Effector memory CD4-positive, alpha-beta T cell (primary cell): ENCODE measurements at places on chromosomes 16 and 17.

DNA sequence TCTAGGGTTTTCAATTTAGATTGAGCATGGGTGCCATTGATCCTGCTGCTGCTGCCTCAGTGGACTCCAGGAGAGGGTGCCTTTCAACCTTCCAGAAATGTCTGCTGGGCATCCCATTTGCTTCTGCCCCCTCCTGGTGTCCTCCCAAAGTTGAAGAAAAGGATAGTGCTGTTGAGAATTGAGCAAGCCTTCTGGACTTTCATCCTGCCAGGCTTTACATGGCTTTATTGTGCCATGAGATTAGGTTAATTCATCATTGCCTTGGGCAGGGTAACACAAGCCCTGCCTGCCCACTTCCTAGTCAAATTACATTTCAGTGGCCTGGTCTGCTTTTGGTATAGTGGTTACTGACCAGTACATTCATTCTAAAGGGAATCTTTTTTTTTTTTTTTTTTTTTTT, 17.9 kb upstream of the TANGO6 start:
- no peak for DNase-seq
- H3K27me3 ChIP-seq: no peaks in the 10 kb centered on the region

GRCh38 chr17:75094871-75095399, 7.2 kb downstream of the SLC16A5 start:
- DNase-seq: no peak
- no peaks in the 10 kb centered on the region for H3K4me1 ChIP-seq
- no peaks in the 10 kb centered on the region for H3K36me3 ChIP-seq

GRCh38 chr17:2395258-2396181, 5.3 kb downstream of the MNT start:
- DNase-seq: no peak
- H3K4me1 ChIP-seq: peaks cover 62% of the 10 kb centered on the region
- H3K27me3 ChIP-seq: no peaks in the 10 kb centered on the region
- H3K4me3 ChIP-seq: no peak overlapping the region
- peaks cover 3% of the 10 kb centered on the region for H3K36me3 ChIP-seq
- peak overlapping the region; percentile 49 for H3K27ac ChIP-seq

- no peak overlapping the region for H3K27ac ChIP-seq
- no peaks in the 10 kb centered on the region for H3K4me1 ChIP-seq
- DNase-seq: peak; percentile 37
- H3K4me3 ChIP-seq: no peak overlapping the region
- H3K36me3 ChIP-seq: no peaks in the 10 kb centered on the region
Observed at GRCh38 chr17:35890774-35891155, 10.6 kb upstream of the CCL5 start.

DNA sequence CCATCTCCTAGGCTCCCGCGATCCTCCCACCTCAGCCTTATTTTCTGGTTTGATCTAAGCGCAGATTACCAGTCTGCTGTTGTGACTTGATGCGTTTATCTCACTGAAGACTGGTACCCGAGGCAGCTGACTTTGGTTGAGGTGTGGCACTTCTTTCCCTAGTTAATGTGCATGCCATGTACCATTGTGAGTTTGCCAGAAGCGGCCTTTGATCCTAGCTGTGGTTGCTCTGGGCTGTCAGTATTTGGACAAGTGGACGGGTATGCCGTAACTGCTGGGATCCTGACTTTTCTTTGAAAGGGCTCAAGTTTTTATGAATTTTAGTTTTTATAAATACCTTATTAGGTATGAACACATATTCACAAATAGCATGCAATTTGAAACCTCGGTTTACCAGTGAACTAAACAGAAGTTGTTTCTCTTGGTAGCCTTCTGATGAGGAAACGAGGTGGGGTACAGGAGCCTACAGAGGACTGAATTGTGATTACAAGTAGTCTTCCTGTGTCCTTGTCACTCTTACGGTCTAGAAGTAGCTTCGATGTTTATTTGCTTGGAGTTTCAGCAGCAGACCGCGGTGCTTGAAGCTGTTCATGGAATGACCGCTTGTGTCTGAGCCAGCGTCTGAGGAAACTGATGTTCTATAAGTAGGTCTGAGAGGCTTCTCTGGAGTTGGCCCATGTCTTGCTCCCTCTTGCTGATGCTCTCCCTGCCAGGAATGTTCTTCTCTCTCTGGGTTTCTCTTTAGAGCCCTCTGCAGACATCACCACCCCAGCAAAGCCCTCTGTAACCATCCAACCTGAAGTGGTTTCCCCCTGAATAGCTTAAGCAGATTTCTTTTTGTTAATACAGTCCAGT, 40.0 kb downstream of the SEC14L1 start:
- peaks cover 20% of the 10 kb centered on the region for H3K4me1 ChIP-seq
- H3K4me3 ChIP-seq: no peak overlapping the region
- H3K36me3 ChIP-seq: no peaks in the 10 kb centered on the region
- no peak overlapping the region for H3K27ac ChIP-seq

DNA sequence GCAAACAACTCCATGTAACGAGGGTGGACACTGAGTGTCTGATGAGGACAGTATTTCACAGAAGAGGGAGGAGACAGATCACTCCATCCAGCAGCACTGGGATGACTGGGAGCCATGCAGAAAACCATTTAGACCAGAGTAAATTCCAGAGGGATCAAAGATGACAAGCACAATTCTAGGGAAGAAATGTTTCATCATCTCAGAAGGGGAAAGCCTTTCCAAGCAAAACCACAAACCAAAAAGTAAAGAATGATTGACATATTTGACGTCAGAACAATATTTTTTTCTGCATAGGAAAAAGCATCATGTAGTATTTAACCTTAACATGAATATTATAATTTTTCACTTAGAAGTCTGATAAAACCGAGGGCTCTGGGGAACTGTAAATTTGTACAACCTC, 4.8 kb downstream of the DNASE1 start:
- H3K27me3 ChIP-seq: no peaks in the 10 kb centered on the region
- H3K4me1 ChIP-seq: no peaks in the 10 kb centered on the region
- no peak for DNase-seq

DNA sequence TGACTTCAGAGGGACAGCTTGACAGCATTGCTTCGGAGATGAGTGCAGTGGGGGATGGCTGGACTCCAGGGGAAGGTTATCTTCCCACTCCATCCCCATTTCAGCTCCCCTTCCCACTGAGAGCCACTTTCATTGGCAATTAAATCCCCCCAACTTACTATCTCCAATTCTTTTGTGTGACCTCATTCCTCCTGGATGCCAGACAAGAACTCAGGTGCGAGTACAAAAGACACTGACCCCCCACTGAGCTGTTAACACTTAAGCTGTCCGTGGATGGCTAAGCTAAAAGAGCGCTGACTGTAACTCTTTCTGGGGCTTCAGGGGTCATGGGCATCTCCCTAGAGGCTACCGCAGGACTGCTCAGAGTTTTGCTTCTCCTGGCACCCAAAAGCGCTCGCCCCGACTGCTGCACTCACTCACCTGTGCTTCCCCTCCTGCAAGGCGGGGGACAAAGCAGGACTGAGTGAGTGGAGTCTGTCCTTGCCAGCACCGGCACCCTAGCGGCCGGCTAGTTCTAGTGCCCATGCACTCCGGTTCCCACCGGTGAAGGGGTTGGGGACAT, 44.8 kb upstream of the FBXO47 start:
- no peaks in the 10 kb centered on the region for H3K27me3 ChIP-seq
- no peaks in the 10 kb centered on the region for H3K36me3 ChIP-seq
- no peak overlapping the region for H3K4me3 ChIP-seq
- H3K27ac ChIP-seq: no peak overlapping the region
- H3K4me1 ChIP-seq: no peaks in the 10 kb centered on the region

DNA sequence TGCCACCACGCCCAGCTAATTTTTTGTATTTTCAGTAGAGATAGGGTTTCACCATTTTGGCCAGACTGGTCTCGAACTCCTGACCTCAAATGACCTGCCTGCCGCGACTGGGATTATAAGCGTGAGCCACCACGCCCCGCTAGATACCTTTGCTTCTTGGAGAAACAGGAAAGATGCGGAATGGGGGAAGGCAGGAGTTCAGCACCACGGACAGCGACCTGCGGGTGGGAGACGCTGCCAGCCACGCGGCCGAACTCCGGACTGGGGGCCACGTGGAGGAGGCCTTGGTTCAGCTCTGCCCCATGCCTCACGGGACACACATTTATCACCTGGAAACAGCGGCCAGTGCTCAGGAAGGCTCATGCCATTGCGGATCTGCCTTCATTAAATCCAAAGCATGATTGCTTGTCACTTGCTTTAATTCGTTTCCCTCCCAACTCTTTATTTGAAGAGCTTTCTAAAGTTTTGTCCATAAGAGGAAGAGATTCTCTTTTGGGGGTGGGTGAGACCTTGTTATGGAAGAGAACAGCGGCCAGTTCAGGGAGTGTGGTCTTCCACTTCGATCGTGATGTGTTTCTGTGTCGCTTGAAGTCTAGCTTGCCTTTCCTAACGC, 219.9 kb downstream of the ENGASE start:
- peaks cover 5% of the 10 kb centered on the region for H3K27me3 ChIP-seq
- no peak overlapping the region for H3K4me3 ChIP-seq
- no peak overlapping the region for H3K27ac ChIP-seq

DNA sequence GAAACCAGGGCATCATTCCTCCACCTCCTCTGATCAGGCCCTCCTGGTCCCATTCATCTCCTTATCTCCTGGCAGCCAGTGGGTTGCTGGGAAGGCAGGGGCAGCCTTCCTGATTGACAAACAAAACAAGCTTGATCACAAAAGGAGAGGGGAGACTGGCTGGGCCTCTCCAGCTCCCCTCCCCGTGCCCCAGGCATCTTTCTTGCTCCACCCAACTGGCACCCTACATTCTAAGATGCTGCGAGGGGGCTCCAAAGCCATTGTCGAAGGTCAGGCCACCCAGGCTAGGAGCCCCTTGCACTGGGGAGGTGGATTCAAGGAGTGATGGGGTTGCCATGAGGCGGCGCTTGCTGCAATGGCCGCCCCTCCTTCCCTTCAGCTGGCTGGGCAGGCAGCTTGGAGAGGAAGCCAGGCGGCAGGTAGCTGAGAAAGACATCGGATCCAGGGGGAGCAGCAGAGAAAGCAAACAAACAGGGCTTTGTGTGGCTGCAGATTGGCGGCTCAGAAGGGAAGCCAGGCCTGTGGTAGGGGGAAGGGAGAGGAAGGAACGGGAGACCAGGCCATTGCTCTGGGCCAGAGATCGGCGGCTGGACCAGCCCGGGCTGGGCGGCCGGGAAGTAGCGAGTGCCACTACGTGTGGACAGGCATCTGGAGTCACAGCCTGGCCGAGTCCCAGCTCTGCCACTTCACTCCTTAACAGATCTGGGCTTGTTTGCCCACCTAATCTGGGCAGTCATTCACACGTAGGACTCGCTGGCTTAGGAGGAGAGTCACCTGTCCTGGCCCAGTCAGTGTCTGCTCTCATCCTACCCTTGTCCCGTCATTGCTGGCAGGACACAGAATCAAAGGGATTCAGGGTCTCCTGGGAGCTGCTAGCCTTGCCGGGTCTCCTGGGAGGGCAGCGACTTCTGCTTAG, 12.3 kb downstream of the RAI1 start:
- no peak overlapping the region for H3K4me3 ChIP-seq
- peaks cover 26% of the 10 kb centered on the region for H3K4me1 ChIP-seq
- DNase-seq: no peak
- peak overlapping the region; percentile 86 for H3K27ac ChIP-seq

DNA sequence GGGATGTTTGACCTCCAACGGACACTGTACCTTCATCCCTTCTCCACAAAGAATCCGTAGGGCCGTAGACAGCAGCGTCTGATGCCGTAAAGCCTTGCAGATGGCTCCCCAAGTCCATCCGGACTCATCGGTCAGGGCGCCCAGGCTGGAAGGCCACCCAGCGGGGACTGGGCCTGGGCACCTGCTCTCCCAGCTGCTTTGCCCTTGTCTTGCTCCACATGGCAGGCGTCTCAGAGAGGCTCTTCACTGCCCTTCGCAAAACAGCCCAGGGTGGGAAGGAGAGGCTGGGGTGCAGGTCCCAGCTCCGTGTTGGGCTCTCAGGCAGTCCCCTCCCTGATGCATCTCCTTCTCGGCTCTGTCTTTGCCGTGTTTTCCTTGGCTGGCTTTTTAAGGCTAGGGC, 6.2 kb upstream of the RPTOR start:
- H3K27ac ChIP-seq: no peak overlapping the region
- no peaks in the 10 kb centered on the region for H3K27me3 ChIP-seq
- no peak overlapping the region for H3K4me3 ChIP-seq
- DNase-seq: no peak
- H3K4me1 ChIP-seq: no peaks in the 10 kb centered on the region

- H3K27ac ChIP-seq: no peak overlapping the region
- H3K36me3 ChIP-seq: no peaks in the 10 kb centered on the region
- DNase-seq: no peak
- H3K4me1 ChIP-seq: no peaks in the 10 kb centered on the region
- H3K27me3 ChIP-seq: no peaks in the 10 kb centered on the region
- no peak overlapping the region for H3K4me3 ChIP-seq
Observed at GRCh38 chr16:57196753-57197152, 10.6 kb downstream of the RSPRY1 start.

DNA sequence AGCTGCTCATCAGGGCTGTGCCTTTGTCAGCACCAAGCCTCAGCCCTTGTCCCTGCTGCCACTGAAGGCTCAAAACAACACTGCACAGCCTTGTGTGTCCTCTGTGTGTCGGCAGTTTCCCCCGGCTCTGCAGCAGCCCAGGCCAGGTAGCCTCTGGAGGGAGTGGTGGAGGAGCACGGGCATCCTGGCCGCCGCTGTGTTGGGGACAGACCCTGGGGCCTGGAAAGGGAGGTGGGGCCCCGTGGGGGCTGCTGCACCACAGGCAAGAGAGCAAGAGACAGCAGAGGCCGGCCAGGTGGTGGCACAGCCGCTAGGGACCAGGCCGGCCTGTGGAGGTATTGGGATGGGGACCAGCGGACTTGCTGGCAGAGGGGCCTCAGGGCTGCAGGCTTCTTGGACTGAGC, 96.9 kb upstream of the ZNF750 start:
- H3K36me3 ChIP-seq: peaks cover 73% of the 10 kb centered on the region
- DNase-seq: no peak
- no peak overlapping the region for H3K4me3 ChIP-seq
- H3K27me3 ChIP-seq: no peaks in the 10 kb centered on the region
- no peak overlapping the region for H3K27ac ChIP-seq

DNA sequence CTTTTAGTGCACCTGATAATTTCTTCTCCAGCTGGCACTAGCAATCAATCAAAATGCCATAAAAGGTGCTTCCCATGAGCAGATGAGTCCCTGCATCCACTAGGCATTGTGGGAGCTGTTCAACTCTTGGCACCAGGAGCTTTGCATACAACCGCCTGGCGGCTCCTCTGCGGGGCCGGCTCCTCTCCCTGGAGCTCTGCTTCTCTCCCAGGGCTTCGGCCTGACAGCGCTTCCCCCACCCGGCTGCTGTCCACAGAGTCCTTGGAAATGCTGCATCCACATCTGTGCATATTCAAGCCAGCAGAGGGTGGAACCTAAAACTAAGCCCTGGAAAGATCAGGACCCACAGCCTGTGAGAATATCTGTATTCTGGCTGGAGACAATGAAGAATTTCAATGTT, 62.9 kb downstream of the LMF1 start:
- H3K4me3 ChIP-seq: no peak overlapping the region
- no peaks in the 10 kb centered on the region for H3K4me1 ChIP-seq
- no peak overlapping the region for H3K27ac ChIP-seq
- H3K36me3 ChIP-seq: peaks cover 26% of the 10 kb centered on the region
- DNase-seq: no peak
